ENCODE measurements at places on chromosomes 7 and 10. TPM values are rescaled to one million over a fixed set of nuclear protein-coding genes. Genes with fewer than 3 reads are reported as not detected.
A peak's percentile ranks its signal among the peaks of the same experiment; 100 is the strongest.

Gene NKX1-2
- not detected for total RNA-seq

Gene PNLIPRP3
- under 0.01 TPM for total RNA-seq

Gene CPEB3
- 0.90 TPM for total RNA-seq

Gene HABP2
- total RNA-seq: not detected

Gene NRAP
- total RNA-seq: not detected

Gene SLC16A12
- total RNA-seq: not detected

Gene SMO
- total RNA-seq: 2.3 TPM

Gene C10orf90
- total RNA-seq: not detected

- no peak for DNase-seq
These were observed 66.2 kb upstream of the SRPK2 start for GRCh38 chr7:105454921-105455320.

GRCh38 chr7:31488562-31489203 is 25.2 kb upstream of the ITPRID1 start:
- DNase-seq: peak; percentile 28

DNA sequence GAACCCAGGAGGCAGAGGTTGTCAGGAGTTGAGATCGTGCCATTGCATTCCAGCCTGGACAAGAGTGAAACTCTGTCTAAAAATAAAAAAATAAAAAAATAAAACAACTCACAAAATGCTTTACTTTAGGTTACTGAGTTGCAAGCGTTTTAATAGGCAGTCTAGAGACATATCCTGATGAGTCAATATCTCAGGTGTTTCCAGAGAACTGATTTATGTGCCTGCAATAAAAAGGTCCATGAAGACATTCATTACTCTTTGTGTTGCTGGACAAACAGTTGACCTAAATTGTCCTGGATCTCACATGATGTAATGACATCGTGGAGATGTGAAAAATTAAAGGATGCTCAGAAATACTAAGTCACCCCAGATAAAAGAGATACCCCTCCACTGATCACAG is 31.5 kb downstream of the CDNF start:
- DNase-seq: no peak

GRCh38 chr7:16603633-16604032 is 41.9 kb downstream of the ANKMY2 start:
- DNase-seq: no peak

GRCh38 chr7:1234049-1234880 is 1.6 kb downstream of the UNCX start:
- DNase-seq: no peak

GRCh38 chr10:9451211-9451773 is 1396.8 kb downstream of the GATA3 start:
- no peak for DNase-seq

DNA sequence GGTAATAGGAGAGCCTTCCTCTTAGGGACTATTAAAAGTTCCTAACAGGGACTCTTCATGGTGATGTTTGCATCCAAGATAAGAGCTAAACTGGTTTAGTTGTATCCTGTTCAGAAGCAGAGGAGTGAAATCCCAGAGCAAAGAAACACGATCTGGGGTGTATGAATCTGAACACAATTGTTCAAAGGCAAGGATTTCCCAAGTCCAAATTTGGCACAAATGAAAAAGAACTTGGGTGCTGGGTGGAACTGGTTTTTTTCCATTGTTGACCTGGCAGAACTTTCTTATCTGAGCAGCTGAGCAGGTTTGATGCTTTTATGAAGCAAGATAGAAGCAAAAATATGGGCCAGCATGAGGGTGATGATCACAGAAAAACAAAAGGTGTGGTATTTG is 6.0 kb downstream of the AGFG2 start:
- peak; percentile 37 for DNase-seq

DNA sequence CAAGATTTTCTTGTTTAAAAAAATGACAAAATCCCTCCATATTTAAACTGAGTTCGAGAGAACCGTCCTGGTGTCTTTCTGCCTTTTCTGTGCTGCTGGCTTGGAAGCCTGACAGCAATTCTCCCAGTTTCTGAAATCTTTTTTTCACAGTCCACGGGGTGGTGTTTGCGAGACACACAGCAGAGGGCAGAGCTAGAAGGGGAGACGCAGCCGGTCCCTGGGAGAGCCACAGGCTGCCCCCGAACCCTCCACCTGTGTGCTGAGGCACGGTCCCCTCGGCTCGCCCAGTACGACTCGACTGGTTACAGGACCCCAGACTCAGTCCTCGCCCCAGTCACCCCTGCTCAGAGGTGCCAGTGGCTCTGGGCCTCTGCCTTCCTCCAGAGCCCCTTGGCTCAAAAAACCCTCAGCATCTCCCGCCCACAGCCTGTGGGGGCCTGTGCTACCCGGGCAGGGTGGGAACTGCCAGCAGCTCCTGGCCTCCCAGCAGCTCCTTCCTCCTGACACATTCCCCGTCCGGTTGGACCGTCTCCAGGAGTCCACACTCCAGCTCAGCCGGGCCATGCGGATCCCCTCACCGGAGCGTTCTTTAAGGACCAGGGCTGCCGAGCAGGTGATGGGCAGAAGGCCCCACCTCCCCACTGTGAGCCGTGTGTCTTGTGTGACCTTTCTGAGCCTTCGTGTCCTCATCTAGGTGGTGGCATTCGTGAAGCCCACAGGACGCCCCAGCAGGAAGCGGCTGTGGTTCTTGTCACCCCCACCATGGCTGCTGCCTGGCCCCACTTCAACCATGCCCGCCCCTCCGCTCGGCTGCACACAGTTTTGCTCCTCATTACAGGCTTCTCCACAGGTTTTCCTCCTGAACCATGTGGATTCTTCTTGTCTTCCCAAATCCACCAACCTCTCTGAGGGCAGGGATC is 52.3 kb upstream of the EN2 start:
- no peak for DNase-seq

DNA sequence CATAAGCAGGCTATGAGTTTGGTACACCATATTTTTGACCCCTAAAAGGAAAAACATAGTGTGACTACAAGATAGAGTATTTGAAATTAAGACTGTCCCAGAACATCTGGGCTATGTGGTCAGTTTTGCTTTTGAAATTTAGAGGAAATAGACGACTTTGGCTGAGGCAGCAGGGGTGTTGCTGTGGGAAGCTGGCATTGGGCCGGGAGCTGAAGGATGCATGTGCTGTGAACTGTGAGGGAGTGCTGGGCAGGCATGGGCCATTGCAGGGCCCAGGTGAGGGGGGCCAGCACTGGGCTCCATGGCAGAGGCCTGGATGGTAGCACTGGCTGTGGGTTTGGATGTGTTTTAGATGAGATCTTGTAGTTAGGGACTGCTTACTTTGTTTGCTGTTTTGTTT is 168.3 kb downstream of the BMPER start:
- DNase-seq: no peak

DNA sequence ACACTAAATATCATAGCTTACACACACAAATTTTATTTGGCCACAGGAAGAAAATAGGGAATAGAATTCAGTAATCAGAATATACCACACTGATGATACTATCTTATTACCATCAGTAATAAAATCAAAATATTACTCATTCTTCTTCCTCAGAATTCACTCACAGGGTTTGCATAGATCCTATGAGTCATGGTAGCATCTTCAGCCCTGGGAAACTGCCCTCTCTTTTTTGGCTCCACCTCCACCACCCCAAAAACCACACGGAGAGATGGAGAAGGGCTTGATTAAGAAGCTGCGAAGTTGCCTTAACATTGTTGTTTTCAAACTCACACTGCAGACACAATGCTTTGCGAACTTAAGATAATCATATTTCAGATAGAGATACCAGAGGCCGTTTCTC is 154.1 kb upstream of the AHR start:
- DNase-seq: no peak

DNA sequence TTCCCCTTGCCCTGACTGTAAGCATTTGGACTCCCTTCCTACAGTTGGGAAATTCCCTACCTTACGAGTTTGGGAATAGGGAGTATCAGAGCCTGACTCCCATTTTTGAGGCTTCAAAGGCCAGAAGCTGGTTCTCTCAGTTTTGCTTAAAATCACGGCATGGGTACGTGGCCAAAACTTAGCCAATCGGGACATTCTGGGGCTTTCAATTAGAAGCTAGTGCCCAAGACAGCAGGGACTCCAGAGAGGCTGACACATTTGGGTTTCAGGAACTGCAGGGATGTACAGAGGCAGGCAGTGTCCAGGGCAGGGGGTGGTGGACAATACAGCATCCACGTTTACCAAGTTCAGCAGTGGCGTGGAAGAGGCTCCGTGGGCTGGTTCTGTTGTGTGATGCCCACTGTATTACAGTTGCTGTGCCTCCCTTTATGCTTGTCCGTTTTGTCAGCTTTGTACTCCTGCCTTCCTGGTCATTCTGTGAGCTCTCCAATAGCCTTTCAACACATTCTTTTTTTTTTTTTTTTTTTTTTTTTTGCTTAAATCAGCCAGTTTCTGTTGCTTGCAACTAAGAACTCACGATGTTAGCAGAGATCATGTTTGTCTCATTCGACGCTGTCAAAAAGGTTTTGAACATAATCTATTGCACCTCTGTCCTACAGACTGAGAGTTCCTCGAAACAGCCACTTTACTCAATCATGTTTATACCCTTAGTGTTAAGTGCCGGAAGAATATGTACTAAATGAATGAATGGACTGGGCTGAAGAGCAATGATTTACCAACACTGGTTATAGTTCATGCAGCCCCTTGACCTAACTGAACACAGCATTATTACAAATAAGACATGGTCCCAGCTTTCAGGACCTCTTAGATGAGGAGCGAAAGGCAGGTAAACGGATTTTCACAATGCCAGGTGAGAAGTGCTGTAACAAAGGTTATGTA is 1.1 kb downstream of the GGCT start:
- DNase-seq: no peak

- DNase-seq: no peak
These were observed 292.9 kb downstream of the LHFPL3 start for GRCh38 chr7:104621321-104621720.

DNA sequence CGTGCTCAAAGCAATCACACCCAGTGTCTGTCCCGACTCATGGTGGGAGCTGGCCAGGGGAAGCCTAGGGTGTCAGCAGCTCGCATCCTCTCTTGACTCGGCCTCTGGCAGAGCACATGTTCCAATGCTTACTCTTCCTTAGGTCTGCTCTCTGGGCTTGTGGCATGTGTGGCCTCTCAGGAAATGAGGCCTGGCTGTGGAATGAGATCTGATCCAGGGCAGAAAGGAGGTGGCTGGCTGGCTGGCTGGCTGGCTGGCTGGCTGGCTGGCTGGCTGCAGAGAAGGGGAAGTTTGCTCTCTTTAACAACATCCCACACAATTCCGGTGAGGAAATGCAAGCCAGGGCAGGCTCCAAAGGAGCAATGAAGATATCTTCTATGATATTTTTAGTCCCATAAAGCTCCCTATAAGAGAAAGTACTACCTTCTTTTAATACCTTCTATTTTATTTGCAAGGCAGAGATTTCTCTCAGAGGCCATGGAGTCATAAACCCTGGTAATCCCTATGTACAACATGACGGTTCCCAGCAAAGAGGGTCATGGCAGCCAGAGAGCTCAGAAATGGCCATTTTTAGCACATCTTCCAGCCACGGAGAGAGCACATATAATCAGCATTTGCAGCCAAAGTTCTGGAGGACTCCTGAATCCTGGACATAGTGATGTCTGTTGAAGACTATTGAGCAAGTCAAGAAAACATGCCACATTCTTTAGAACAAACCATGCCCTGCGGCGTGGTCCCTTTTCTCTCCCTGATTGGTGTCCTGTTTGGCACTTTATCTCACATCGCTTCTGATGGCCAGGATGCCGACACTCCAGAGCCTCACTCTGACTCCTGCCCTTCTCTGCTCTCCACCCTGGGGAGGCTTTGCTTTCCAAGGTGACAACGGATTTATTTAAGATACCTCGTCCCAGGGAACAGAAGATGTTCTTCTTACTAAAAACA is 153.7 kb downstream of the FANK1 start:
- DNase-seq: peak; percentile 96

DNA sequence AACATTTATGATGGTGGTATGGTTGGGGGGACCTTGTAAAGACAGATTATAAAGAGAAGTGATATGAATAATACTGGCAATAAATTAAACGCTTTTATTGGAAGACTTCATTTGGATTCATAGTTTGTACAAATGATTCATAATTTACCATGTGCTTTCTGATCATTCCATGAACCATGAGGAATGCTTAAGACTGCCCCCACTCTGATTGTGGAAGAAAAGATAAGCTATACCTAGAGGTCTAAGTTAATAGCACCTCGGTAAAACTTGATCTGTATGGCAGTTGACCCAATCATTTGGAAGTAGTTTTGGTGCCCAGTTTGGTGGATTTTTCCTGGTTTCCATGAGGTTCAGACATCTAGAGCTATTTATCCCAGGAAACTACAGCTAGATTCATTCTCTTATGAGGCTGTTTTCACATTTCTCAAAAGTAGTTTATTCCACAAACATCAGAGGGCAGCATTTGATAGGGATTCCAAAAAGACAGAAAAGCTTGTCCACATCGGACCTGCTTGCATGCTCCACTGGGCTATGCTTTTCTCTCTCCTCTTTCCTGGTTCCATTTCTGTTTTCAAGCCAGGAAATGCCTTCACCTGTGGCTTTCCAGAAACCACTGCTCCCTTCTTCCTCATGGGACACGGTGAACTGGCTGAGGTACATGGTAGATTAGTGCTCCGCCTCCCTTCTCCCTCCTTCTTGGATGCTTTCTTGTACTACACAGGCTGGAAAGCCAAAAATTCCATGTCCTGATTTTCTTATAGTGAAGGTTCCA is 29.2 kb downstream of the TFAM start:
- DNase-seq: no peak

- peak; percentile 55 for DNase-seq
These were observed 983 bp downstream of the FZD8 start for GRCh38 chr10:35640951-35641675.

- DNase-seq: peak; percentile 33
These were observed 24.5 kb upstream of the TTYH3 start for GRCh38 chr7:2607122-2607922.

GRCh38 chr7:1403638-1404459 is 55.4 kb downstream of the MICALL2 start:
- peak; percentile 22 for DNase-seq

DNA sequence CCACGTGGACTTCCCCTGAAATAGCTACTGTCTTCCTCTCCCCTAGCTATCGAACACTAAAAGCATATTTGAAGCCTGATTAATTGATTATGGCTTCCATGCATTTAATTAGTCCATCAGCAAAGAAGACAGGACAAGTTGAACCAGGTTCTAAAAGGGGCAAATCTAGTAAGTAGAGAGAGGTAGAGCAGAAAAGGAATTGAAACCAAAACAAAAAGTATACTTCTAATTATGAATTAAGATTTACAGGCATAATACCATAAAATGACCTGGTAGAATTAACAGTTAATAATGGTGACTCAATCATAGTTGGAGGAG is 393 bp upstream of the DNAJC1 start:
- DNase-seq: no peak

DNA sequence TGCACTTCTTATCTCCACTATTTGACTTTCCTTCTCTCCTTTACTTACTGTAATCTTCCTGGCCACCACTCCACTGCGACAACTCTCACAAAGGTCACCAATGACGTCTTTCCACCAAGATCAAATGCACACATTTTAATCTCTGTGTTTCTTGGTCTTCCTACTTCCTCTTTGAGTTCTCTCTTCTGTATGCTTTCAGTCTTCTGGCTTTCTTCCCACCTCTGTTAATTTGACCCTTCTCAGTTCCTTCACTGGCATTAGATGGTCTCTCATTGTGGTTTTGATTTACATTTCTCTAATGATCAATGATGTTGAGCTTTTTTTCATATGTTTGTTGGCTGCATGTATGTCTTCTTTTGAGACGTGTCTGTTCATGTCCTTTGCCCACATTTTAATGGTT is 31.9 kb downstream of the FAM107B start:
- DNase-seq: no peak

Data from dermis microvascular lymphatic vessel endothelial cell (primary cell).